Esophagus mucosa (tissue), 1 donor: ENCODE measurements at places on chromosomes 13 and 19. TPM values are rescaled to one million over a fixed set of nuclear protein-coding genes. Genes with fewer than 3 reads are reported as not detected.

Gene CNFN
- 1,078 TPM for total RNA-seq

DNA sequence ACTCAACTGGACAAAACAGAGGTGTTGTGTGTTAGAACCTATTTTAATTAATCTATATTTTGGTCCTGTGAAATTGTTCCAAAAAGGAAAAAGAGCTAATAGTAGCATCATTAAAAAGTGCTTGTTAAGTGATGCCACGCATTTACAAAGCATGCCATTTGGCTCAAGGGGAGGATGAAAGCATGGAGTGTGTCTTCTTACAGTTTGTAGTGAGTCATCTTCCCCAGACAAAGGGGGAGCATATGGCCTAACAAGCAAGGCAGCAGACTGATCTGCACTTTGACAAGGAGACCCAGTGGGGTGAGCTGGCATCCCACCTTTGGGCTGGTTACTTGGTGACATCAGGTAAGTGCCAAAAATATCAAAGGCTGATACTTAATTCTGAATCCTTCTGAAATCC is 297.0 kb downstream of the FGF9 start:
- no peak for ATAC-seq

GRCh38 chr19:3987619-3988371 is 2.5 kb upstream of the EEF2 start:
- ATAC-seq = peak; percentile 26

GRCh38 chr13:68851026-68851425 is 1256.6 kb upstream of the ATXN8OS start:
- ATAC-seq = no peak

DNA sequence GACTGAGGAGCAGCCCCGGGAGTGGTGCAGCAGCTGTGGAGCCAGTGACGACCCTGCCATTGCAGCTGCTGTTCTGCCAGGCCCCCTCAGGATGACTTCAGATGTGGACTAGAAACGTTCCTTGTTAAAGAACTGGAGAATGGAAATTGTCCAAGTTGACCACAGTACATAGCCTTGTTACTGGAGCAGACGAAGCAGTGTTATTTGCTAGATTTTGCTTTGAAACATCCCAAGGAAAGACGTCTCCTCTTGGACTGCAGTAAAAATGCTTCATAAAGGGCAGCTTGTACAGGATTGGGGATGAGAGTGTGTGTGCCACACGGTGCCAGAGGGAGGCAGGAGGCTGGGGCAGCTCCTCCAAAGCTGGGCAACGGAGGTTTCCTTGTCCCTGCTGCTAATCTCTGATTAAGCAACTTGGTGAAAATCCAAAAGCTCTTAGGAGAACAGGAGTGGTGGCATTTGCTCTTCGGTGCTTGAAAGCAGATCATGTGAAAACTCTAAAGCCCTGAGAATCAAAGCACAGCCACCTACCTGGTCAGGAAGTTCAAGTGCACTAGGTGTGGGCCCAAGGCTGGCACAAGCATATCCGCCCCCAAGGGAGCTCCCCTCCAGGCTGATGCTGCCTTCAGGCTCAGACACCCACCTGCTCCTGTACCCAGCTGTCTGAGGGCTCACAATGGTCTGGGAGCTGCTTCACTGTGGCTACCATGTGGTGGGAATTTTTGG is 34.5 kb downstream of the SHISA2 start:
- peak; percentile 26 for ATAC-seq

- no peak for ATAC-seq
These were observed 10.7 kb downstream of the ANO8 start for GRCh38 chr19:17323964-17324332.

- peak; percentile 13 for ATAC-seq
These were observed 16.5 kb upstream of the FOSB start for GRCh38 chr19:45451131-45451849.

GRCh38 chr13:107091428-107091827 is 523.5 kb upstream of the ARGLU1 start:
- ATAC-seq = no peak

DNA sequence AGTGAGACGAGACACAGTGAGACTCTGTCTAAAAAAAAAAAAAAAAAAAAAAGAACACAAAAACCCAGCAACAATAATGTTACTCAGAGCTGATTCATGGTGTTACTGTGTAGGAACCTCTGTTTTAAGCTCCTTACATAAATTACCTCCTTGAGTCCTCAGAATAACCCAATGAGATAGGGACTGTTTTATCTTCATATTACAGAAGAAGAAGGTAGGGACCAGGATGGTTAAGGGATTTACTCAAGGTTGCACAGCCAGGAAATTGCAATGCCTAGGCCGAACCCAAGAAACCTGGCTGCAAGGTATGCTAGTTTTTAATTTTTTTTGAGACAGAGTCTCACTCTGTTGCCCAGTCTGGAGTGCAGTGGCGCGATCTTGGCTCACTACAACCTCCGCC is 1.5 kb upstream of the DAND5 start:
- peak; percentile 31 for ATAC-seq

DNA sequence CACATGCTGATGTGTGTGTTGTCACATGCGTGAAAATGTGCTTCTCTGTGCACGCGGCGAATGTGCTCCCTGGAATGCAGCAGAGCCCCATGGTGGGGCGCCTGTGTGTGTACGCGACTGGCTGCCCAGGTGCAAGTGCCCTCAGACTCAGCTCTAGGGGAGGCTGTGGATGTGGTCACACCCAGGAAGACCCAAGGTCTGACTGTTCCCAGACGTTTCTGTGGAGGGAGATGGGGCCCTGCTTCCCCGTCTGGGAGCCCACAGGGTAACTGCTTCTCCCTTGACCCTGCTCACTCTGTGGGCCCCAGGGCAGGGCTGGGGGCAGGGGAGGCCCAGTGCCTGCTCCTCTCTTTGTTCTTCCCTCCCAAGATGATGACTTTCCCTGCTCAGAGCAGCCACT is 7.9 kb upstream of the UQCR11 start:
- ATAC-seq = no peak

DNA sequence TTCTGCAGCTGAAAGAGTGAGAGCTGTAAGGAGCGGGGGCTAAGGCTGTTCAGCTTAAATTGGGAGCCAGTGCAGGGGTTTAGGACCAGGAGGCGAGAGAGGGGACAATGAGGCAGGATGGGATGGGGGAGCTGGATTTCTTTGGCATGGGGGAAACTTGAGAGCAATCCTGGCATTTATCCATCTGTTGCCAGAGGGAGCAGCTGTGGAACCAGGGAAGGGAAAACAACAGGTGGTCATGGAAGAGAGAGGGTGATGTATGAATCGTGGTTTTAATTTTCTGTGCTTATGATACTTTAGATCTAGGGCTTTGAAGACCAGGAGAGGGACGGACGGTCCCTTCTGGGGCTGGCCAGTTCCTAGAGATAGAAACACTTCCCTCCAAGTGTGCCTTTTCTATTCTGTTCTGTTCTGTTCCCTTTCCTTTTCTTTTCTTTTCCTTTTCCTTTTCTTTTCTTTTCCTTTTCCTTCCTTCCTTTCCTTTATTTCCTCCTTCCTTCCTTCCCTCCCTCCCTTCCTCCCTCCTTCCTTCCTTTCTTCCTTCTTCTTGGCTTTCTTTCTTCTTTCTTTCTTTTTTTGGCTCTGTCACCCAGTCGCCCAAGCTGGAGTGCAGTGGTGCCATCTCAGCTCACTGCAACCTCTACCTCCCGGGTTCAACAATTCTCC is 16.0 kb upstream of the CCL25 start:
- no peak for ATAC-seq

- no peak for ATAC-seq
These were observed 1375.6 kb downstream of the EFNB2 start for GRCh38 chr13:105159841-105160240.

Gene SLC44A2
- total RNA-seq = 109 TPM
